Left forelimb (tissue), 1 donor: ENCODE measurements at places on chromosomes 5 and 9.

DNA sequence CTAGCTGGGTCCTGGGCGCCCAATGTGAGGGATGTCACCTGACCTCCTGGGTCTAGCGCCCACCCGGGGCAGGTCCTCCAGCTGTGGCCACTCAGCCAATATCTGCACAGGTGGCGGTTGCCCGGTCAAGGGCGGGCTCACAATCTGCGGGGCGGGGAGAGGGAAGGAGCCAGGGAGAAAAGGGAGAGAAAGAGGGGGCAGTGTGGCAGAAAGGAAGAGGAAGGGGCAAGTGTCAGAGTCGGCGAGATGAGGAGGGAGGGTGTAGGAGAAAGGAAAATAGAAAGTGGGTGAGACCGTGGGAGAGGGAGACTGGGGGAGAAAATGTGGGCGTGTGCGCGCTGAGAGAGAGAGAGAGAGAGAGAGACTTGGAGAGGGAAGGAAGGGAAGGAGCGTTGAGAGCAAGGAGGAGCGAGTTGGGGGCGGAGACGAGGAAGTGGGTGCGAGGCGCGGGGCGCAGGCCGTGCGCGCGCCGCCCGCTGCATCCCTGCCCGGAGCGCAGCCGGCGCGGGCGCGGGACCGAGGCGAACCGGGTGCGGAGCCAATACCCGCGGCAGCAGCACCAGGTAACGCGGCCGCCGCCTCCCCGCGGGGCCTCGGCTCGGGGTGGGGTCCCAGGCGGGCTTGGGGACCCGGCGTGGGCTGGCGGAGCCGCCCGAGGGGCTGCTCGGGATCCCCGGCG lies at the start of gene HRH2:
HRH2 (plus strand) TSS at position 479 of the 679 bp plus-strand sequence. CDS start 25,163 bp downstream, outside the sequence.
- DNase-seq = no peak

GRCh38 chr5:145463634-145464033 lies 371.5 kb downstream of the PRELID2 start:
- no peak for DNase-seq

- DNase-seq = no peak
Observed at GRCh38 chr5:145531038-145531734, 304.0 kb downstream of the PRELID2 start.

DNA sequence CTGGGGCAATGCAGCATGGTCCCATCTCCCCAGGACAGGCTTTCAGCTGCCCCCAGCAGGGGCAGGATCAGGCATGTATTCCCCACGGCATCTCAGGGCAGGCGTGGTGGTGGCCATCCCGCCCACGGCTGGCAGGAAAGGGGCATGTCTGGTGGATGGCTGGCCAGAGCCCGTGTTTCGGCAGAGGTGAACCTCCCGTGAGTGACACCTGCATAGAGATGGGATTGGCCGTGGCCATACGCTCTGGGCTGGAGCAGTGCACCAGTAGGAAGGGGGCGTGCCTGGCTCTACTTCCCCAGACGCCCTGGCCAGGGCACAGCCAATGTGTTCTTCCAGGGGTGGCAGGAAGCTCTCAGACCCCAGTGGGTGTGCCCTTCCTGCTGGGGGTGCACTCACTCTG lies 139.1 kb downstream of the ZNF354C start:
- DNase-seq = no peak

DNA sequence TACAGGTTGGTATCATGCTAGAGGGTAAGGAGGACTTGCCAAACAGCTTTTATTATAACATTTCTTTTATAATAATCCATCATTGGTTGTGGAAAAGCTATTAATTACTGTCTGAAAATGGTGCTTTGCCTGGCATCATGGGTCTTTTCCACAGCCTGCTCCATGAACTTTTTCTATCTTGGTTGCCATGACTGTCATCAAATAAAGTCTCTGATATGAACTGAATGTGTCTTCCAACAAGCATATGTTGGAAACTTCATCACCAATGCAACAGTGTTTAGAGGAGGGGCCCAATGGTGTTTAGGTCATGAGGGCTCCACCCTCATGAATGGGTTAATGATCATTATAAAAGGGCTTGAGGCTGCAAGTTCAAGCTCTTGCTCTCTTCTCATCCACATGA lies 81.0 kb downstream of the FREM1 start:
- no peak for DNase-seq

DNA sequence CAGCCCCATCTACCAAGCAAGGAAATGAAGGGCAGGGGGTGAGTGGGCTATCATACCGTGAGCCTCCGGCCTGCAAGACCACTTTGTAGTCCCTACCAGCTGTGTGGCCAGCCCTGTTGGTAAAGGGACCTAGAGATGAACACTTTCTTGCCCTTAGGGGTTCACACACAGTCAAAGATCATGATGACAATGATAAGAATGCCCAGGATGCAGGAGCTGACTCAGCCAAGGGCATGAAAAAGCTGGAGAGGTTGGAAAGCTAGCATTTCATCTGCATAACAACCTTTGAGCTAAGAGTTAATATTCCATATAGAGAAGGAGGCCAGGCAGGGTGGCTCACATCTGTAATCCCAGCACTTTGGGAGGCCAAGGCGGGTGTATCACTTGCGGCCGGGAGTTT lies 19.2 kb upstream of the FGFR4 start:
- no peak for DNase-seq

DNA sequence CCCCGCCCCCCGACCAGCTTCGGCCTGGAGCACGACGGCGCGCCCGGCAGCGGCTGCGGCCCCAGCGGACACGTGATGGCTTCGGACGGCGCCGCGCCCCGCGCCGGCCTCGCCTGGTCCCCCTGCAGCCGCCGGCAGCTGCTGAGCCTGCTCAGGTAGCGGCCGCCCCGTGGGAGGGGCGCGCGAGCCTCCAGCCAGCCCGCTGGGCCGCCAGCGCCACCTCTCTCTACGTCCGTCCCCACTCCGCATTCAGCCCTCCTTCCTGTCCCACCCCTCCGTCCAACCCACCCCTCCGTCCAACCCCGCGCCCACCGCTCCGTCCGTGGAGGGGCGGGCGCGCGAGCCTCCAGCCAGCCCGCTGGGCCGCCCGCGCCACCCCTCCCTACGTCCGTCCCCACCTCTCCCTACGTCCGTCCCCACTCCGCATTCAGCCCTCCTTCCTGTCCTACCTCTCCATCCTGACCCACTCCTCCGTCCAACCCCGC lies 6.5 kb downstream of the ADAMTS13 start:
- DNase-seq = no peak

- no peak for DNase-seq
Observed at GRCh38 chr9:133344979-133345378, 3.0 kb downstream of the MED22 start.

DNA sequence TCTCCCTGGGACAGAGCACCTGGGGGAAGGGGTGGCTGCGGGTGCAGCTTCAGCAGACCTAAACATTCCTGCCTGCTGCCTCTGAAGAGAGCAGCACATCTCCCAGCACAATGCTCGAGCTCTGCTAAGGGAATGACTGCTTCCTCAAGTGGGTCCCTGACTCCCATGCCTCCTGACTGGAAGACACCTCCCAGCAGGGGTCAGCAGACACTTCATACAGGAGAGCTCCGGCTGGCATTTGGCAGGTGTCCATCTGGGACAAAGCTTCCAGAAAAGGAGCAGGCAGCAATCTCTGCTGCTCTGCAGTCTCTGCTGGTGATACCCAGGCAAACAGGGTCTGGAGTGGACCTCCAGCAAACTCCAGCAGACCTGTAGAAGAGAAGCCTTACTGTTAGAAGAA lies 77.2 kb downstream of the SLCO6A1 start:
- no peak for DNase-seq

GRCh38 chr9:6029604-6030274 lies 14.3 kb upstream of the RANBP6 start:
- no peak for DNase-seq
